ENCODE measurements at places on chromosomes 4 and X.

DNA sequence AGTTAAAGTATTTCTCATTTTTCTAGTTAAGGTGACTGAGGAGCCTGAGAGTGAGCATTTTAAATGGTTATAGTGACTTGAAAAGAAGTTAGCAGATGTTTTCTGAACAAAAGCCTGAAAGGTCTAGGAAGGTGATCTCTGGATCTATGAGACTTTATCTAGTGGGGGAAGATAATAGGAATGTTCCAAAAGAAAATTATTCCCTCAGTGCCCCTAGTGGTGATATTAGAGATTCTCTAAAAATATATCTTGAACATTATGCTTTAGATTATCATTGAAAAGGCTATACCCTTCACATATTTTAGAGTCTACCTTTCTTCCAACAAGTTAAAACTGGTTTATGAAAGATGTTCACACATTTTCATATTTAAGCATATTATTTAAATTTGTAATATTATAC is 69.0 kb upstream of the SPANXN1 start:
- no peak for DNase-seq

DNA sequence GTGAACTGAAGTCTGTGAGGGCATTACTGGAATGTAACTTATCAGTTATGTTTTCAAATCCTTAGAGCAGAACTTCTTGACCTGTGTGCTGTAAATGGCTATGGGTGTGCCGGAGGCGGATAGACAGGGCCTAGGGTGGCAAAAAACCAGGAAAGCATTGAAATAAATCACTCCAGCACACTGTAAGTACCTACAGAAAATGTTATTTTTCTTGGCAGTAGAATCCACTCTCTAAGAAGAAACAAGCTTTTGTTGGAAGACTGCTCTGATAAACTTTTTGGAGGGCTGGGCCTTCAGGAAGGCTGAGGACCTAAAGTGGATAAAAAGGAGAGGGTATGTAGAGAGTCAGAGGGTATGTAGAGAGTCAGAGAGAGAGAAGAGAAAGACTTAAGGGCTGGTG is 14.9 kb downstream of the CPE start:
- DNase-seq, result no peak

- DNase-seq, result no peak
Observed at GRCh38 chr4:144611850-144612249, 34.1 kb upstream of the HHIP start.

DNA sequence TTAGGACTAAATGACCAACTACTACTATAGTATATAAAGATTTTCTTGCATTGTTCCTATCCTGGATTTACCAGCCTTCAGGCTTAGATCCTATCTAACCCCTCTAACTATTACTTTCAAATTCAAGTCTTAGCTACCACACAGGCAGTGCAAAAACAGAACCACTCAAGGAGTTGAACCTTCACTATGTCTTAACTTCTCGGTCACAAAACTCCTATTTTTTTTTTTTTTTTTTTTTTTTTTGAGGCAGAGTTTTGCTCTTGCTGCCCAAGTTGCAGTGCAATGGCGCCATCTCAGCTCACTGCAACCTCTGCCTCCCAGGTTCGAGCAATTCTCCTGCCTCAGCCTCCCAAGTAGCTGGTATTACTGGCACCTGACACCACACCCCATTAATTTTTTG is 6.3 kb upstream of the FAM200B start:
- DNase-seq, result no peak

GRCh38 chrX:8433109-8434062 is 31.2 kb upstream of the VCX3B start:
- no peak for DNase-seq

Measured in left cardiac atrium (tissue), 4 donors.